ENCODE measurements at places on chromosomes 16 and 17.

GRCh38 chr16:67202956-67203493 lies 4.1 kb downstream of the ELMO3 start:
- no peak for DNase-seq

GRCh38 chr16:67000384-67001351 lies 12.3 kb downstream of the CES4A start:
- DNase-seq = peak; percentile 78

DNA sequence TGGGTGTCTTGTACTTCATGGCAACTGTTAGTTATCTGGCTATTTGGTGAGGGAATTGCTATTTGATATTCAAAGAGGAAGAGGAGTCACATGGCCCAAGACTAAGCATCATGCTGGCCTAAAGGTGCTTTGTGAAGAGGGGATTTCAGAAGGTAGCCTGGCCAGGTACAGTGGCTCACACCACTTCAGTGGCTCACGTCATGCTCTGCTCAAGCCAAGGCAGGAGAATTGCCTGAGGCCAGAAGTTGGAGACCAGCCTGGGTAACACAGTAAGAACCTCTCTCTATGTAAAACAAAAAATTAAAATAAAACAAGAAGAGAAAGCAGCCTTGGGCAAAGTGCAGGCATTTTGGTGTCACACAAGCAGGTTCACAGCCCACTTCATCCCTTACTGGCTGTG lies 6.4 kb upstream of the MT1B start:
- DNase-seq = no peak

DNA sequence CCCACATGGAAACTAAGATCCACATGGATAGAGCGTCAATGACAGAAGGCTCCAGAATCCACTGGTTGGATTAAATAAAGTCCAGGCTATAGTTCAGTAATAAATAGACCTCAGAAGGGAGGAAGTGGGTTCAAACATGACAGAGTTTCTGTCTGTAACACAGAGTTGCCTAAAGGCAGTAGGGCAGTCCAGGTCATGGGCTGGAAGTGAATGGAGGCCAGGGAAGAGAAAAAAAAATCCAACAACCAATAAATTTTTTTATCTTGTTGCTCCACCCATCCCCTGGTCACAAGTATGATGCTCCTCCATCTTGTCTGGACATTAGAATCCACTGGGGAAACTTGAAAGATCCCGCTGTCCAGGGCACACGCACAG lies 92.4 kb downstream of the RGS9 start:
- DNase-seq = no peak

GRCh38 chr17:57210224-57210553 lies 46.1 kb upstream of the MSI2 start:
- DNase-seq = no peak

DNA sequence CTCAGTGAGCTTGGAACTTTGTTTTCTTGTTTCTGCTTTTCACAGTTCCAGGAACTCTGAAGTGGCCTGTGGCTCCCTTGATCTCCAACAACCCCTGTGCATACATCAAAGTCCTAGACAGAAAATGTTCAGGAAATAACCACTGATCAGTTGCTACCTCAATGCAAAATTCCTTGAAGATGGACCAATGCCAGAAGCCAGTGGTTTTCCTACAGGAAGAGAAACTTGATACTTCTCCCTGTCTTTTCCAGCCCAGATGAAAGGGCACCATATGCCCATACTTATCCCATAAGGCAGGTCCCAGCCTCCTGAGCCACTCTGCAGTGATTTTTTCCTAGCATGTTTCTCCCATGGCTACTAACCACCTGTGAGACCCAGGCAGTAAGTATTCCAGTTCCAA lies 12.3 kb upstream of the CDRT4 start:
- DNase-seq = no peak

GRCh38 chr16:1614456-1615102 lies 2.4 kb downstream of the CRAMP1 start:
- peak; percentile 37 for DNase-seq
